ENCODE measurements at places on chromosomes 3 and 15.

- no peak for DNase-seq
These were observed 274.0 kb upstream of the TGFBR2 start for GRCh38 chr3:30332196-30333021.

DNA sequence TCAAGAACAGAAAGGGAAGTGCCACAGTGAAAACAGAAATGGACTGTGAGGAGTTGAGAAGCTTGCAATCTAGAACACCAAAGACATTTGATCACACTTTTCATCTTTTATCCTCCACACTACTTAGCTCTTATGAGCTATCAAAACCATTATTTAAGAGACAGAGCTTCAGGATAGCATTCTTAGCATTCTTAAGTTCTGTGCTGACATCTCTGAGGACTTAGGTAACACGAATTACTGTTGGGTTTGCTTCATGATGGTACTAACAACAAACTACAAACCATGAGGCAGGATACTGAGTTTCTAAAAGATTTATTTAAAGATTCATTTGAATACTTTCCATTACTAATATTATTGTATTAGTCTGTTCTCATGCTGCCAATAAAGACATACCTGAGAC is 1038.6 kb downstream of the TUSC7 start:
- DNase-seq: no peak

- DNase-seq: no peak
These were observed at the start of gene CD86 for GRCh38 chr3:122055215-122055614. Gene CD86, plus strand, starts transcription at chr3:122055362. Its CDS starts 128 bp downstream, at chr3:122055490.

- DNase-seq: no peak
These were observed 990 bp downstream of the MYNN start for GRCh38 chr3:169774186-169774585.

GRCh38 chr3:169315996-169316395 is 347.5 kb downstream of the MECOM start:
- DNase-seq: no peak

- no peak for DNase-seq
These were observed 37.3 kb downstream of the SUMF1 start for GRCh38 chr3:4429648-4430350.

- DNase-seq: no peak
These were observed 84.3 kb downstream of the KCNH8 start for GRCh38 chr3:19232566-19232965.

DNA sequence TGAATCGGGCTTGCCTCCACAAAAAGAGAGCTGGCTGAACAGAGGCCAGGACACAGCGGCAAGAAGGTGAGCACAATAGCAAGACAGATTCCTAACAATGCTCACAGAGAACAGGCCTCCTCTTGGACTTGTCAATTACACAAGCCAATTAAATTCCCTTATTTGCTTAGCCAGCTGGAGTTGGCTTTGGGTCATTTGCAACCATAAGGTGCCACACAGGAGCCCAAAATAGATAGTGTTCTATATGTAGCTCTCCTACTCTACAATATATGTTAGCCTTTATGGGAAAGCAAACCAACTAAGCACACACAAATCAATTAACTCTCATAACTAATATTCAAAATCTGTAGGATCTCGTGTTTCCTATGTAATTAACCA is 335.6 kb downstream of the FOXP1 start:
- DNase-seq: no peak

GRCh38 chr15:98525661-98526001 is 122.7 kb upstream of the IGF1R start:
- DNase-seq: no peak

- DNase-seq: no peak
These were observed 499.0 kb upstream of the SEMA6D start for GRCh38 chr15:47218295-47218694.

GRCh38 chr3:13934813-13935212 is 54.9 kb upstream of the WNT7A start:
- DNase-seq: no peak

DNA sequence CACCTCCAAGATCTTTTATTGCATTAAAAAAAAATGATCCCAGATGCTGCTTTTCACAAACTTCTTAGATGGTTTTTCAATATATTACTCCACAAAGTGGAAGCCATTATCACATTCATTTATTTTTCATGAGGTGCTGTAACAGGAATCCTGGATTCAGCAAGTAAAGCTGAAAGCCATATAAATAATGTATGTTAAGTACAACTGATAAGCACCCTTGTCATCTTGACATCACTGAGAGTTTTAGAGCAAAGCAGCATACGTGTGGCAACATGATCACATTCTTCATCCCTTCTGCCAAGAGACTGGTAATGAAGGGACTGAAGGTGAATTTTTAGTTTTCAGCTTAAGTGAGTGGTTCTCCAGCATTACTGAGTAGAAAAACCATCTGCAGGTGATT is 44.9 kb upstream of the LRRFIP2 start:
- DNase-seq: no peak

GRCh38 chr3:150371741-150372254 is 36.3 kb upstream of the TSC22D2 start:
- no peak for DNase-seq

DNA sequence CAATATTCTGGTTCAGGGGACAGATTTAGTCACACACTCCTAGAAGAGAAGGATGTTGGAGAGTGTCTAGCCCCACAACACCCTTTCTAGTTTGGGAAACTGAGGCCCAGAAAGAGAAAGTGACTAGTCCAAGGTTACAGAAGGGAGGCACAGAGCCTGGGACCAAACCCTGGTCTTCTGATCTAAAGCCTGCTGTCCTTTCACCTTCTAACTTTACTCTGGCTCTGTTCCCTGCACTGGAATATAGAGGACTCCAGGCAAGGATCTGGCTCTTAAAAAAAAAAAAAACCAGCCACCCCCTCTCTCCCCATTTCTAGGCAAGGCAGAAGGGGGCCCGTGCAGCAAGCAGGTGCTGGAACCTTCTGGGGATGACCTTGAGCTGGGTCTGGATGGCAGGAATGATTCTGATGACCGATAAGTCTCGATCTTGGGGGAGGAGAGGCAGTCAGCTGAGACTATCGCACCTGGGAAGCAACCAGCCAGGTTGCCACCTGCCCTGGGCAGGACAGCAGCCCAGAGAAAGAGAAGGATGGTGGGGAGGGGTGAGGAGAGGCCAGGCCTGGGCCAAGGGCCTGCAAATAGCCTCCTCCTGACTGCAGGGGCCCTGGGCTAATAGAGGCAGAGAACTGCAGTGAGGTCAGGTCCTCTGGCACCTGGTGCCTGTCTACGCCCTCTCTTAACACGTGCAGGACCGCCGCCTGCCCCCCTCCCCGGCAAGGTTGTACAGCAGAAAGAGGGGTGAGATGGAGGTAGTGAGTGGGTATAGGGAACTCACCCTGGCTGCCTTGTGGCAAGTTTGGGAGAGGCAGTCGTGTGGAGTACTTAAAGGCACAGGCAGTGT is 30.4 kb upstream of the RHCG start:
- no peak for DNase-seq

DNA sequence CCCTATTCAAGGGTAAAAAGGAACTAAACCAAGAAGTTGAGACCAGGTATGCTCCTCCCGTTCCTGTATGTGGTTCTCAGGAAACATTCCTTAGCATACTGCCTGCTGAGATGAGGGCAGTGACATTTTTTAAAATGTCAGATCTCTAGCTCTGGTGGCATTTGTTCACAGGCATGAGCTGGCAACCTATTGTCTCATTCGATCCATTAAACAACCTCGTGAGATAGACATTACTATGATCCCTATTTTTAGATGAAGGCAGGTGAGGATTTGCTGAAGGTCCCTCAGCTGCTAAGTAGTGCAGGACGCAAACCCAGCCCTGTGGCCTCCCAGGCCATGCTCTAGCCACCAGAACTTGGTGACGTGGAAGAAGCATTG is 74.9 kb downstream of the SIDT1 start:
- DNase-seq: no peak

DNA sequence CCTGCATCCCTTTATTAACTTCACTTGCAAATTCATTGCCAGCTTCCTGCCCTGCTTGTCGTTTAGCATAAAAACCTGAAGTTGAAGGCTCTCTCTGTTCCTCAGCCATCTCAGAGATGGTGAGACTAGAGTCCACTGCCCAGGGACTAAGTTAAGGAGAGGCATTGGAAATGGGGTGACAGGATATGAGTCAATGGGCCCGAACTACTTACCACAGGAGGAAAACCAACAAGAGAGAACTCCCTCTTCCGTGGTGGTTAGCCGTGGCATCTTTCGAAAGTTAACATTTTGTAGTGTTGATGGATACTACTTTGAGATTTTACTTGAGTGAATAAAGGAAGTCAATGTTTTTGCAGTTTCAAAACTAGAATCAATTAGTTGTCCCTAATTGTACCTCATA is 65.3 kb downstream of the LRTM1 start:
- DNase-seq: no peak

- DNase-seq: no peak
These were observed 226.0 kb upstream of the GOLGA6L4 start for GRCh38 chr15:84009616-84010015.

GRCh38 chr3:192219926-192220325 is 507.4 kb downstream of the FGF12 start:
- no peak for DNase-seq

DNA sequence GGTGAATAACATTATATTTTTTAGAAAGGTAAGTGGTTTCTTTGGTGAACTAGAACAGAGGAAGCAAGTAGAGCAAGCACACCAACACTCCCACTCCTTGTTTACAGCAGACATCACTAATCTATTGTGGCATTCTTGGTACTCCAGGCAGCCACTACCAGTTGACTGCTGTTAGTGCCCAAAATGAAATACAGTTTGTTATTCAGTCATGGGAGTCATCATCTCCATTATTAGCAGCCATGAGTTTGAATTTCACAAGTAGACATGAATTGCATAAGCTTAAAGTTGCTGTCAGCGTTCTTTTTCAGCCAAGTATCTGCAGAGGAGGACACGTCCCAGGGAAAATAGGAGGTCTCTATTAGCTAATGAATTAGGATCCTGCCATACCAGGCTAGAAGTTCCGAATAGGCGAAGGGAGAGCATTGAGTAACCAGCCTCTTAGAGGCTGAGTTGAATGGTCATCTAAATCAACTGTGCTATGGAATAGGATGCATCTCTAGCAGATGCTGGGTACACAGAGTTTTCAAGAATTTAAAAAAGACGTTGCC is 252.7 kb upstream of the ICE2 start:
- no peak for DNase-seq

DNA sequence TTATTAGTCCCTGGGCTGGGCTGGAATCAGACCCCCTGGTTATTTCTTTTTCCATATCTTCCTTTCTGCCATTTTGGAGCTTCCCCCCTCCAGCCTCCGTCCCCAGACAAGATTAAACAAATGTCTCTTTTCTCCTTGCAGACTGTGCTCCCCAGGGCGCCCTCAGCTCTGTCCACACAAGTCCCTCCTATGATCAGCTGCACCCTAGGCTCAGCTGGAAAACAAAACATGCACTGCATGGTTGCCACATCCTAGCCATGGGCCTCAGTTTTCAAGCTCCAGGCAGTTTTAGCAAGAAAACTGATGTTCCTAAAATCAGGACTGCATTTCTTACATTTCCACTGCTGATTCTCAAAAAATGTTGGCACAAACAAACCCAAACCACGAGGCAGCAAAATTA is 23.5 kb upstream of the RFTN1 start:
- DNase-seq: no peak

DNA sequence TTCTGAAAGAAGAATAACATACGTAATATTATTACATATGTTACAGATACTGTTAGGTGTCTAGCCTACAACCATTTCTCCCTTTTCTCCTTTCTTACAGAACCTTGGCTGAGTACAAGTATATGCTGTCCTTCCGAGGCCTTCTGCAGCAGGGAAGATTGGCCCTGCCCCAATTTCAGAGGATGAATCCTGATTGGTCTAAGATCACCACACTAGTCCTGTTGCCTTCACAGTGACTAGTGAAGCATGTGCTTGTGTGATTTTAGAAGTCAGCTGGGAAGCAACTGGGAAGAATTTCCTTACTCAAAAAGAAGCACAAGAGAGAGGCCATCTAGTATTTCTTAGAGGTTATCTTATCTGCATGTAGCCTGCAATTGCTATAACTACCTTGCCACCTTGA is 30.6 kb upstream of the MECOM start:
- DNase-seq: no peak

- DNase-seq: no peak
These were observed 28.1 kb downstream of the RNU5B-1 start for GRCh38 chr15:65332391-65333147.

DNA sequence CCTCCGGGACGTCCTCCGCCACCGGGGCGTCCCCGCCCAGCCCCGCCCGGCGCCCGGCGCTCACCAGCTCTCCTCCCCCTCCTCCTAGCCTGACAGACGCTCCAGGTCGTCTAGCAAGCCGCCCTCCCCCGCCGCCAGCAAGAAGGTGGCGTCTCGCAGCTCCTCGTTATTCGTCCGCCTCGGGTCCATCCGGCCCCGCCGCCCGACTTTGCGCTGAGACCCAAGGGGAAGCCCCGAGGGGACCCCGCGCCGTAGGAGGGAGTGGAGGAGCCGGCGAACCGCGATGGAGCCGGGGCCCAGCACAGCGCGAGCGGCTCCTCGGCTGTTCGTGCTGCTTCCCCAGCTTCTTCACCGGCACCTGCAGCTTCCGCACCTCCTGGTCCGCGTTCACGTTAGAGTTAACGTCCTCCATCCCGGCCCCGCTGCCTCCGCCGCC is 26.3 kb upstream of the MTHFS start:
- peak; percentile 74 for DNase-seq

- no peak for DNase-seq
These were observed 488.7 kb downstream of the AGBL1 start for GRCh38 chr15:86568378-86568777.

DNA sequence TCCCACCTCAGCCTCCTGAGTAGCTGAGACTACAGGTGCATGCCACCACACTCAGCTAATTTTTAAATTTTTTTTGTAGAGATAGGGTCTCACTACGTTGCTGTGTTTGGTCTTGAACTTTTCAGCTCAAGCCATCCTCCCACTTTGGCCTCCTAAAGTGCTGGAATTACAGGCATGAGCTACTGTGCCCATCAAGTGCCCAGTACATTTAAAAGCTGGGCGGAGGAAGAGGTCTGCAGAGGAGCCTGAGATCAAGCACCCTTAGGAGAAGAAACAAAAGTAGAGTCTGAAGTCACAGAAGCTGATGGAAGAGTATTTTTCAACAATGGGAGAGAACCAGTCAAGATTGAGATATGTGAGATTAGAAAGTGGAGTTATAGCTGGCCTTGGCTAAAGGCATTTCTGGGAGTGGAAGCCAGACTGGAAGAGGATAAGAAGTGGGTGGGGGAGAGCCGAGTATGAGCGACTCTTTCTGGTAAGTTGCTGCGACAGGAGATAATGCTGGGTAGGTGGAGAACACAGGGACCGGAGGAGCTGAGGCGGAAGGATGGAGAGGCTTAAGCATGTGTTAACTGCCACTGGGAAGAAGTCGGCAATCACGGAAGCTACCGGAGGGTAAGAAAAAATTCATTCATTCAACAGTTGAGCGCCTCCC is 782 bp upstream of the IREB2 start:
- peak; percentile 7 for DNase-seq

- no peak for DNase-seq
These were observed 142.6 kb upstream of the CFAP20DC start for GRCh38 chr3:59192473-59192872.

- no peak for DNase-seq
These were observed 1.1 kb downstream of the LTK start for GRCh38 chr15:41512512-41512939.
